ENCODE measurements at places on chromosomes 2 and 18. TPM values are rescaled to one million over a fixed set of nuclear protein-coding genes. Genes with fewer than 3 reads are reported as not detected.

GRCh38 chr2:132757676-132758075 is 87.7 kb upstream of the LYPD1 start:
- H3K27ac ChIP-seq = peak overlapping the region; percentile 7
- H3K36me3 ChIP-seq = no peaks in the 10 kb centered on the region
- H3K4me1 ChIP-seq = peaks cover 39% of the 10 kb centered on the region
- no peak for DNase-seq

GYPC gene
- total RNA-seq = not detected

DNA sequence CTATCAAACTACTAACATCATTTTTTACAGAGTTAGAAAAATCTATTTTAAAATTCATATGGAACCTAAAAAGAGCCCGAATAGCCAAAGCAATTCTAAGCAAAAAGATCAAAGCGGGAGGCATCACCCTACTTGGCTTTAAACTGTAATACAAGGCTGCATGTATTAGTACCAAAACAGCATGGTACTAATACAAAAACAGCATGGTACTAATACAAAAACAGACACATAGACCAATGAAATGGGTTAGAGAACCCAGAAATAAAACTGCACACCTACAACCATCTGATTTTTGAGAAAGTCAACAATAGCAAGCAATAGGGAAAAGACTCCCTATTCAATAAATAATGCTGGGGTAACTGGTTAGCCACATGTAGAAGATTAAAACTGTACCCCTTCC is 640.7 kb downstream of the IRS1 start:
- H3K4me3 ChIP-seq = no peak overlapping the region
- peak overlapping the region; percentile 85 for H3K27ac ChIP-seq
- peaks cover 32% of the 10 kb centered on the region for H3K4me1 ChIP-seq
- H3K36me3 ChIP-seq = no peaks in the 10 kb centered on the region

DNA sequence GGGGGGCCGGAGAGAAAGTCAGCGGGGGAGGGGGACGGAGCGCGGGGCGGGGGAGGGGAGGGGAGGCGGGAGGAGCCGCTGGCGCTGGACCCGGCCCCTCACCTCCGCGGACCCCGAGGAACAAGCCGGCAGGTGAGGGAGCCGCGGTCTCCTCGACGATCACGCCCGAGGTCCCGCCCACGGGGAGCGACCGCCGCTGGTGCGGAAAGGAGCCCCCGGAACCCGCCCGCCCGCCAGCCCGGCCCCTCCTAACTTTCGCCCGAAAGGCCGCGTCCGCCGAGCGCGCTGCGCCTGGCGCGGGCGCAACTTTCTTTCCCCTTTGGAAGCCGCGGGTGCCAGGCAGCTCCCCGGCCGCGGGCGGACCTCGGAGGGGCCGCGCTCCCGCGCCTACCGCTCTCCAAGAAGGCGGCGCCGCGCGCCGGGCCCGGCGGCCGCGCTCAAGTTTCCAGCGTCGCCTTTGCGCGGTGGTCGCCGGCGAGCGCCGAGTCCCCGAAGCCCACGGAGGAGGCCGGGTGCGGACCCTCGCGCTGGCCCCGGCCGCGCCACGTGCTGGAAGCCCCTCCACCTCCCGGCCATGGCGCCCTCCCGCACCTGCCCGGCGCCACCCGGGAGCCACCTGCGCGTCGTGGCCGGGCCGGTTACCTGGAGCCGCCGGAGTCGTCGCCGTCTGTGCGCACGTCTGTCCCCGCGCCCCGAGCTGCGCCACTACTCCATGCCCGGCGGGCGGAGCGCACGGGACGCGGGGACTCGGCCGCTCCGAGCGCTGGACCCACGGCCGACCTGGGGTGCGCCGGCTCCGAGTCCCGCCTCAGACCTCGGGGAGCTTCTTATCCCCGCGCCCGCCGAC is at the start of gene ALKAL2:
Gene ALKAL2, minus strand, starts transcription at position 181 of the 847 bp plus-strand sequence. CDS start 256 bp downstream, outside the sequence.
- peak within 1 kb of the TSS; percentile 26 for H3K4me3 ChIP-seq
- peaks cover 4% of the 10 kb centered on the region for H3K4me1 ChIP-seq
- H3K36me3 ChIP-seq = no peaks in the 10 kb centered on the region
- no peak for DNase-seq

DNA sequence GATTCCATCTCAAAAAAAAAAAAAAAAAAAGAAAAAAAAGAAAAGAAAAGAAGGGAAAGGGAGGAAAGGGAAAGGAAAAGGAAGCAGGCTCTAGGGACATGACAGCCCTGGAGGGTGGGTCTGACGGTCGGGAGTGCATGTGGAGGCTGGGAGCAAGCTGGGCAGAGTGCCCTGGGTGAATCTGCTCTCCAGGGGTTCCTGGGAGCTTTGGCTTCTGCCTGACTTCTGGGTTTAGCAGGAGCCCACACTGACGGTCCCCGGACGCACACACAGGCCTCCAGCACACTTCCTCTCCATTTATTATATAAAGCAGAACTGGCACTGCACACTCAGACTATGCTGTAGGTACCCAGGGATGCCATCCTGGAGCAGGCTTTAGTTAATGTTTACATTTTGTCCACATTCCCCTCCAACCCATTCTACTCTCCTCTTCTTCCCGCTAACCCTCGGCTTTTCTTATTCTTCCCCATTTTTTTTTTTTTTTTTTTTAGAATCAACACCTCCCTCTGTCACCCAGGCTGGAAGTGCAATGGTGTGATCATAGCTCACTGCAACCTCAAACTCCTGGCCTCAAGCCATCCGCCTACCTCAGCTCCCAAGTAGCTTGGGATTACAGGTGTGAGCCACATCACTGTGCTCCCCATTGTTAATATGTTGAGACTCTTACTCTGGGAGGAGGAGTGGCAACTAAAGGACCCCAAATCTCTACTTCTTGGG is 151.1 kb upstream of the SLC1A4 start:
- no peaks in the 10 kb centered on the region for H3K4me1 ChIP-seq
- no peak overlapping the region for H3K4me3 ChIP-seq
- no peak for DNase-seq
- no peak overlapping the region for H3K27ac ChIP-seq

LAMA3 gene
- total RNA-seq = 37.9 TPM

UPP2 gene
- total RNA-seq = not detected

POTEE gene
- total RNA-seq = 8.0 TPM

GRCh38 chr2:72723769-72724370 is 102.0 kb downstream of the EXOC6B start:
- H3K4me1 ChIP-seq = peaks cover 44% of the 10 kb centered on the region
- H3K36me3 ChIP-seq = no peaks in the 10 kb centered on the region
- no peaks in the 10 kb centered on the region for H3K27me3 ChIP-seq
- no peak overlapping the region for H3K4me3 ChIP-seq
- no peak overlapping the region for H3K27ac ChIP-seq

DNA sequence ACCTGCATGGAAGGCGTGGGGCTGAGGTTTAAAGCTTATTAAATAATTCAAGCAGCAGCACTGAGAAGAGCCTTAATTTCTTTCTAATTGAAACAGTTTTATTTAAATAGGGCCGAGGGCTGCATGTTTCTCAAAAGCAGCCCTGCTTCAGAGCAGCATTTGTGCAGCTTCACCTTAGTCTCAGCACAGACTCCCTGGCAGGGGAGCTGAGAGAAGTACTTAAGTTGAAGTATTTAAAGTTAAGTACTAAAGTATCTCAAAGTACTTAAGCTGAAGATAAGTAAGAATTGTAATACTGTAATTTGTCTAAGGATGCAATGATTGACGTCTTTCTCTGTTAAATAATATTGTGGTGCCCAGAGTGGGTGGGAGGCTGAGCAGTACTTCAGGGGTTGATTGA is 31.4 kb downstream of the IMPA2 start:
- no peaks in the 10 kb centered on the region for H3K27me3 ChIP-seq
- H3K4me3 ChIP-seq = no peak overlapping the region
- H3K27ac ChIP-seq = no peak overlapping the region
- peaks cover 3% of the 10 kb centered on the region for H3K36me3 ChIP-seq
- no peak for DNase-seq

DNA sequence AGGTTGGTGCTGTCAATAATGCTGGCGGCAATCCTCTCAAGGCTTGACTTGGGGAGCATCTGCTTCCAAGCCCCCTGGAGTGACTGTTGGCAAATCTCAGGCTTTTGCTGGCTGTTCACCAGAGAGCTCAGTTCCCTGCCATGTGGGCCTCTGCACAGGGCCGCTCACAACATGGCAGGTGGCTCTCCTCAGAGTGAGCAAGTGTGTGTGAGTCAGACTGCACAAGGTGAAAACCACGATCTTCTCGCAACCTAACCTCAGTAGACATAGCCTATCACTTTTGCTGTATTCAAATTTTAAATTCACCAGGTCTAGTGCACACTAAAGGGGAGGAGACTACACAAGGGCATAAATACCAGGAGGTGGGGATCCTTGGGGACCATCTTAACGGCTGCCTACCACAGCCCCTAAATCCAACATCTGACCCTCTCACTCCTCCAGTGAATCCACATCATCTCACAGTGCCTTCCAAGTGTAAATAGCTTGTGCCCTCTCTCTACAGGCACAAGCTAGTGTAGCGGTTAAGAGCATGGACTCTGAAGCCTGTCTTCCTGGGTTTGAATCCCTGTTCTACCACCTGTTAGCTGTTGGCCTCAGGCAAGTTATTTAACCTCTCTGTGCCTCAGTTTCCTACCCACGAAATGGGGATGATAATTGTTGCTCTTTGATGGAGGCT is 187.7 kb upstream of the CXCR4 start:
- H3K4me1 ChIP-seq = no peaks in the 10 kb centered on the region
- no peak overlapping the region for H3K27ac ChIP-seq
- no peaks in the 10 kb centered on the region for H3K36me3 ChIP-seq
- DNase-seq = no peak

IL36G gene
- not detected for total RNA-seq

REG1B gene
- not detected for total RNA-seq

DNA sequence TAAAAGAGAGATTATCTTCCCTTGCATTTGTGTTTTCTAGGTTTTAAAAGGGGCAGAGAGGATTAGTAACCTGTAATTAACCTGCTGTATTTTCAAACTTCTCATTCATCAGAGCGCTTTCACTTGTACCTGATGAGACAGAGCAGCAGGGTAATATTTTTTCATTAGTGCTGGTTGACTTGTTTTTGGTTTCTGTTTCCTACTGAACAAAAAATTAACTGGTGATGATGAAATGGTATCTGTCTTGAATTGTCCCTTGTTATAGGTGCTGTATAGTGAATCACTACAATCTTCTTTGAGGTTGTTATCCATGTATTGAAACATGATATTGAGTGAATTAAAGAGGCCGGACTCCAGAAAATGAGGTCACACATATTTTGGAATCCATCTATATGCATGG is 37.9 kb downstream of the CDH20 start:
- H3K27ac ChIP-seq = no peak overlapping the region
- H3K36me3 ChIP-seq = no peaks in the 10 kb centered on the region
- H3K27me3 ChIP-seq = no peaks in the 10 kb centered on the region
- H3K4me1 ChIP-seq = no peaks in the 10 kb centered on the region
- no peak for DNase-seq

- no peaks in the 10 kb centered on the region for H3K36me3 ChIP-seq
- no peak overlapping the region for H3K4me3 ChIP-seq
- DNase-seq = no peak
These were observed 39.0 kb downstream of the TGFA start for GRCh38 chr2:70514612-70515055.

DNA sequence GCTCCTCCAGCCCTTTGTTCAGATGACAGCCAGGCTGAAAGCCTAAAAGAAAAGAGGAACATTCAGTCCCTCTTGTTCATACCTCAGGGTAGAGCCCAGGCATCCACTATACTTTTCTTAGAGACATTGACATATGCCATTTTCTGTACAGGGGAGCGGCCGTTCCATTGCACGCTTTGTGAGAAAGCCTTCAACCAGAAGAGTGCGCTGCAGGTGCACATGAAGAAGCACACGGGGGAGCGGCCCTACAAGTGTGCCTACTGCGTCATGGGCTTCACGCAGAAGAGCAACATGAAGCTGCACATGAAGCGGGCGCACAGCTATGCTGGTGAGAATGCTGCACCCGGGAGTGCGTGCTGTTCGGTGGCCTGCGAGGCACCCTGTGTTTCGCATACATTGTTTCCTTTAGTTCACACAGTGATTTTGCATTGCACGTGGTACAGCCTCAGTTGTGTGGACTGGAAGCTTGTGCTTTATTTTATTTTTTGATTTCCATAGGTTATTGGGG is 138.2 kb downstream of the ZNF236 start:
- DNase-seq = no peak
- no peaks in the 10 kb centered on the region for H3K27me3 ChIP-seq
- H3K36me3 ChIP-seq = no peaks in the 10 kb centered on the region

FTCDNL1 gene
- total RNA-seq = 0.35 TPM

ZNF385B gene
- total RNA-seq = 0.77 TPM

- no peaks in the 10 kb centered on the region for H3K27me3 ChIP-seq
- H3K4me1 ChIP-seq = peaks cover 50% of the 10 kb centered on the region
- DNase-seq = no peak
- H3K36me3 ChIP-seq = no peaks in the 10 kb centered on the region
- no peak overlapping the region for H3K27ac ChIP-seq
These were observed 306.7 kb upstream of the CCDC68 start for GRCh38 chr18:55265984-55266383.

ADCYAP1 gene
- not detected for total RNA-seq

DRC1 gene
- 0.49 TPM for total RNA-seq

DNA sequence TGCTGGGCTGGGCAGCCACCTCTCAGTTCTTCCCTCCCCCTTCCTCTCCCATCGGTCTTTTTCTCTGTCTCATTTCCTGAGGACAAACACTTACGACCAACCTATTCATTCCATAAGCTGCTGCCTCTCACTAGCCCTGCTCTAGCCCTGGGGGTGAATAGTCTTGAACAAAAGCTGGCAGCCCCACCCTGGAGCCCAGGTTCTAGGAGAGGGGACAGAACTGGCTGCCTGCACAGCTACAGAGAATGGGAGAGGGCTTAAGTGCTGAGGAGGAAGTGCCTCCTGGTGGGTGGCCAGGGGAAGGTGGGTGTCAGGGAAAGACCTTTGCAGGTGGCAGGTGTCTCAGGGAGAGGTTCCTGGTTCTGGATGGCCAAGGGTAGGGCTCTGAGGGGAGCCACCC is 22.8 kb downstream of the ANO7 start:
- H3K36me3 ChIP-seq = no peaks in the 10 kb centered on the region
- no peak for DNase-seq
- H3K27ac ChIP-seq = no peak overlapping the region
- H3K4me1 ChIP-seq = no peaks in the 10 kb centered on the region
- no peak overlapping the region for H3K4me3 ChIP-seq

AMMECR1L gene
- total RNA-seq = 28.1 TPM

DNA sequence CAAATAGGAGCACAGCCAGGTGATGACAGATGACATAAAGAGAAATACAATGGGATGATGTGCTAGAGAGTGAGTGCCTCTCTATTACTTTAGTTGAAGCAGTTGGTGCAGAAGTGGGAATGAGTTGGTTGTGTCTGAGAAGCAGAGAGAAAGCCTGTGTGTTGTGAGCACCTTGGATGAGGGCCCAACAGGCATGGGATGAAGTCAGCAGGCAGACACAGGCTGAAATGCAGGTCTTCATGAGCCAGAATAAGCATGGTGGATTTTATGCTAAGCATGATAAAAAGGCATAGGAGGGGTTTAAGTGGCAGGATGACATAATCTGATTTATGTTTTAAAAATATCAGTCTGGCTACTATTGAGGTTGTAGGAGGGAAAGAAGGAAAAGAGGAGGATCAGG is 71.5 kb downstream of the KLHL14 start:
- DNase-seq = no peak
- no peak overlapping the region for H3K4me3 ChIP-seq
- no peak overlapping the region for H3K27ac ChIP-seq
- H3K36me3 ChIP-seq = no peaks in the 10 kb centered on the region
- no peaks in the 10 kb centered on the region for H3K27me3 ChIP-seq

Data from Caco-2 (cell line).